ENCODE measurements at places on chromosomes 7 and 10.

- no peak for DNase-seq
Measured at GRCh38 chr7:41617987-41618386, 84.9 kb downstream of the INHBA start.

GRCh38 chr10:14478604-14479003, 147.9 kb upstream of the FRMD4A start:
- DNase-seq, result no peak

GRCh38 chr10:5606864-5607263, 59.5 kb downstream of the ASB13 start:
- DNase-seq, result no peak

DNA sequence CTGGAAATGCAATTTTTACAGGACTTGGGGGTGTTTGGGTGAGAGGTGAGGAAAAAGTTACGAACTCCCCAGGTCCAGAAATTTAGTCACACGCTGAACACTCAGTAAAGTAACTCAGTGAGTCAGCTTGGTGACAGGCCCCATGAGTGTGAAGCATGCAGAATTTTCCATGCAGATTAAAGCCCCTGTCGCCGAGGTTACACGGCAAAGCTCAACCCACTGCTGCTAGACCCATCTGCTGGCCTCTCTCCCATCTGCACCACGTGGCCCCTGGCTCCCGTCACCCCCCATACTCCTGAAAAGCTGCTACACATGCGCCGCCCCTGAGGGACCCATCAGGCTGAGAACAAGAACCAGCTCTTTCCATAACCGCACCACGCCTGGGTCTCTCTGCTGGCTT, 7.0 kb upstream of the MMP21 start:
- no peak for DNase-seq

GRCh38 chr7:975702-976473, 539 bp upstream of the COX19 start:
- DNase-seq, result no peak

DNA sequence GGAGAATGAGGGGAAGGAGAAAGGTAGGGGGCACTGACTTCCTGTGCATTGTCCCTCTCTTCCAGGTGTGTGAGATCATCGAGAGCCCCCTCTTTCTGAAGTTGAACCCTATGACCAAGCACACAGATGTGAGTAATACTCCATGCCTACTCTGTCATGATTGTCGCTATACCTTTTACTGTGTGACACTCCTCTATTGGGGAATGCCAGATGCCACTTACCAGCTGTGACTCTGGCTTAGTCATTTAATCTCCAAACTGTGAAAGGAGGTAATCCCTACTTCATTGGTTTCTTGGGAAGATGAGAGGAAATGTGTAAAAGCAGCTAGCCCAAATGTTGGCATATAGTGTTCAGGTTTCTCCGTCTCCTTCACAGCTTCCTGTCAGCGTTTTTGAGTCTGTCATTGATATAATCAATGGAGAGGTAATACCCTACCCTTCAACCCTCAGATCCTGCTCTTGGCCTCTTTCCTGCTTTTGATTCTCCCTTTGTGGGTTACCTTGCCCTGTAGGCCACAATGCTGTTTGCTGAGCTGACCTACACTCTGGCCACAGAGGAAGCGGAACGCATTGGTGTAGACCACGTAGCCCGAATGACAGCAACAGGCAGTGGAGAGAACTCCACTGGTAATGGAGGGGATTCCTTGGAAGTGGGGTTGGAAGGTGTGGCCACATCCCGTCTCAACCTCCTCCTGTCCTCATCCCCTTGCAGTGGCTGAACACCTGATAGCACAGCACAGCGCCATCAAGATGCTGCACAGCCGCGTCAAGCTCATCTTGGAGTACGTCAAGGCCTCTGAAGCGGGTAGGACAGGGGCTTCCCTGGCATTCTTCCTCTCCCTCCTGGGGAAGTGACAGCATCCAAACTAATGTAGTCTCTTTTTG, 2.0 kb downstream of the COPS6 start:
- DNase-seq, result no peak

GRCh38 chr7:133056370-133057238, 25.3 kb downstream of the CHCHD3 start:
- no peak for DNase-seq

DNA sequence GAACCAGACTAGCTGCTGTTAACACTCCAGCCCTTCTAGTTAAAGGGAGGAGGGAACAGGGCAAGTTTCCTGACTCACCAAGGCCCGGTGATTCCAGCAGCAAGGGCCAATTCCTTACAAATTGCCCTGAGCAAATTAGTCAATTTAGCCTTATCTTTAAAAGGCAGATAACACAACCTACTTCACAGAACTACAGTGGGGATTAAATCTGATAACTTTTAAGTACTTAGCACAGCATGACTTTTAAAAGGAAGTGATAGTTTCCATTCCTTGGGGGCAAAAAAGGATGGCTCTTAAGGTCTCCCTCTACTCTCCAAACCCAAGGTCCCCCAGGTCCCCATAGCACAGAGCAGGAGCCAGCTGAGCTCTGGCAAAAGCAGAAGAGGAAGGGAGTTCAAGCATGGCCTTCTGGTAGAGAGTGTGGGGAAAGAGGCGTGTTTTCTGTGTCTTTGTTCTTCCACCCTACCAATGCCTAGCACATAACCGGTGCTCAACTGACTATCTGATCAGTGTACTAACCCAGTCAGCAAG, 4.0 kb downstream of the CDCA7L start:
- DNase-seq, result no peak

DNA sequence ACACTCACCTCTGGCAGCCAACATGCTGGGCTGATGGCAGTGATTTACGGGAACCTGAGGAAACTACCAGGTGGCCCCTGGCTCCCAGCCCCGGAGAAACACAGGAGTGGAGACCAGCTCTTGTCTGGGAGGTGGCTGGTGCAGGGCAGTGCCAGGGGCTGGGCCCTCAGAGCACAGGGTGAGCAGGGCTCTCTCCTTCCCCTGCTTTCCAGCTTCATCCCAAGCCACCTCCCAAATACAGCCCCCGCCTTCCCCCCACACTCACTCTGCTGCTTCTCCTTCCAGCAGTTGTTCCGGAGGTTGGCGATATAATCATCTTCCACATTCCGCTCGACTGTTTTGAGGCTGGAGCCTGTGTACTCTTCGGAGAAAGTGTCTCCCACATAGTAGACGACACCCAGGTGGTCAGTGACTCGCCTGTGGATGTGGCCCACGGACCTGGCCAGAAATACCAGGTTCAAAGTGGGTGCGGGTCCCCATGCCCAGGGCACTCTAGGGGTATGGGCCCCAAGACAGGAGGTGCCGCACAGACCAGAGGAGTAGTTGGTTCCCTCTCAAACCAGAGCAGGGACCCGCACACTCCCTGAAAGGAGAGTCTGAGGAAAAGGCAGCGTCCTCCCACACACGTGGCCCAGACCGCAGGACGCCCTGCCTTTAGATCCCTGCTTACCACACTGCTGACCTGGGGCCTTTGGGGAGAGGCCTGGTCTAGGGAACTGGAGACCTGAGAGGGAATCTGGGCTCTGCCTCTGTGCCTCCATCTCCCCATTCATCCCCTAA, 18.3 kb downstream of the DNAJB12 start:
- no peak for DNase-seq

GRCh38 chr10:75717126-75717916, 285.9 kb downstream of the LRMDA start:
- DNase-seq, result no peak

GRCh38 chr7:44275957-44276570, 49.3 kb downstream of the CAMK2B start:
- DNase-seq, result no peak

GRCh38 chr10:84415539-84416244, 87.3 kb downstream of the CCSER2 start:
- DNase-seq, result no peak

DNA sequence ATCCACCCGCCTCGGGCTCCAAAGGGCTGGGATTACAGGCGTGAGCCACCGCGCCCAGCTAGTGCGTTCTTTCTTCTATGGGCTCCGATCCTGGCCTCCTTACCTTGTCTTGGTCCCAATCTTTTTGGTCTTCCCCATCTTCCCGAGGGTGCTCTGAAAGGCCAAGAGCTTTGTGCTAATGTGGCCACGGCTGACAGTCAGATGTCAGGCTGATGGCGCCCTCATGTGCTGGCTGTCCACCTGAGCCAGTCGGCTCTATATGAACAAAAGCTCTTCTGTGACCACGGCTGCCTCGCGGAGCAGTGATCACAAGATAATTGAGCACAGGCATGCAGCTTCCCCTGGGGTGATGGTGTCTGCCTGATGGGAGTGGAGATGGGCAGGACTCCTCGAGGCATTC, 11.0 kb upstream of the AHCYL2 start:
- no peak for DNase-seq

GRCh38 chr10:22992621-22993020, 64.8 kb downstream of the ARMC3 start:
- no peak for DNase-seq

GRCh38 chr10:80489371-80490112, 35.4 kb downstream of the TSPAN14 start:
- DNase-seq, result no peak

DNA sequence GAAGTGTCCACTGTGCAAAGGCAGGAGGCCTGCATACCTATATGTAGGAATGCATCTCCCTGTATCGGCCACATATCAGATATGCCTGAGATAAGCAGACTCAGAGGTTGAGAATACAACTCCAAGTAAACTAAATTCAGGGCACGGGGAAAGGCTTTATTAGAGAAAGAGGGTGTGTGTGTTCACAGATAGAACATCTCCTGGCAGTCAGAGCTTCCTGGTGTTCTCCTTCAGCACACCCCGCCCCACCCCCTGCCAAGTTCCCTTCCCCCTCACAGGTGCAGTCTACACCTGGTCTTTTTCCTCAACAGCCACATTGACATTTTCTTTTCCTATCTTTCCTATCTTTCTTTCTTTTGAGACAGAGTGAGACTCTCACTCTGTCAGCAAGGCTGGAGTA, 17.1 kb downstream of the GBX1 start:
- DNase-seq, result no peak

GRCh38 chr10:97490592-97490991, 7.6 kb downstream of the MMS19 start:
- no peak for DNase-seq

DNA sequence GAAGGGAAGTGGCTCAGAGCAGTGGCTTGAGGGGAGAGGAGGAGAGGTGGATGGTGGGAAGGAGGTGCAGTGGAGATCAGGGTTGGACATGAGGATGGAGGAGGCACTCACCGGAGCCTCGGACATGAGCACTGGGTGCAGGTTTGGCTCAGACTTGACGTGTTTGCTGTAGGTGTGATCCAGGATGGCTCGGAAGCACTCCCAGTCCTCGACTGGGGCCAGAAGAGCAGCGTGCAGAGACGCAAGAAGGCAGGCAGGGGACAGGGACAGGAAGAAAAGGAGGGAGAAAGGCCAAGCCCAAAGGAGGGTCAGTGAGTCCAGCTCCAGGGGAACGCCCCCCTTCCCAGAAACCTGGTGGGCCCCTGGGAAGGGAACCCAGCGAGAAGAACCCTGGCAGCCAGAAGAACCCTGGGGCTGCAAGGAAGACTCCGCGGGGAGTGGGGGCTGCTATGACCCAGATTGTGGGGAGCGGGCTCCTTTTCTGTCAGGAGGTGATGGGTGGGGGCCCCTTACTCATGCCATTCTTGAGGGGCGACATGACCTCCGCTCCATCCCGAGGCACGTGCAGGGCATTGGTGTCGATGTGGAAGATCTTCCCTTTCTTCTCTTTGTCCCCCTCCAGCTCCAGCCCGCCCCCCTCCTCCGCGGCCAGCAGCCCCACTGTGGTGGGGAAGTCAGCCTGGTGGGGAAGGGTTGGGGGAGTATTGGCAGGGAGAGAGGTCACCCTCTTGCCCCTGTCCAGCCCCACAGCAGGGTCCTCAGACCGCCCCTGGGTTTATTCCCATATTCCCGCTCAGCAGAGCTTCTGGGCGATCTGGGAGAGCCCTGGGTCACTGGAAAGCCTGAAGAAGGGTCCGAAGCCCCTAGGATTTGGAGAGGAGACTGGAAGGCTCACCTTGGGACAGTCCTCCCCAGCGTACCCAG, 1.1 kb downstream of the ACTL6B start:
- DNase-seq, result no peak

DNA sequence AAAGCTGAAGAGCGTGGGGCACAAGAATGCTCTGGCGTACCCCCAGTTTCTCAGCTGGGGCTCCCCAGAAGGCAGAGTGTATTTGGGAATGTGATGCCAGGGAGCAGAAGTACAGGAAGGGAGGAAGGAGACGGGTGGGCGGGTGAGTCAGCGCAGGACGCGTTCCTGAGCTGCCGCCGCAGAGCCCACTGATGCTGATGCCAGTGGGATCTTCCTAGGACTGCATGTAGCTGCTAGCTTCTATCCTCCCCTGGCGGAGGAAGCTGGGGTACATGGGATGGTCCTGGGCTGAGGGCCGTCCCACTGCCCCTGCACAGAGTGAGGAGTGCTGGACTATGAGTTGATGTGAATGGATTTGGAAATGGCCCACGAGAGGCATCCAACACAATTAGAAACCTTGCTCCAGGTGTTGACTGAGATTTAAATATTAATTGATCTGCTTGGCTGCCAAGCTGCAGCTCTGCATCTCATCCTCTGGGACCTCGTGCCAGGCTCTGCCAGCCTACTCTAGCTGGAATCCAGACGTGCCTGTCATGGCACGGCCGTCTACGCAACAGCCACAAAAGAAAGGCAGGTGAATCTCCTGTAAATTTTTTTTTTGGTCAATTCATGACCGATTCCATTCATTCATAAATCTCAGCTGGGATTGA, 66.2 kb upstream of the RHEB start:
- no peak for DNase-seq

GRCh38 chr7:30563326-30563942, 31.2 kb upstream of the GARS1 start:
- DNase-seq, result no peak

DNA sequence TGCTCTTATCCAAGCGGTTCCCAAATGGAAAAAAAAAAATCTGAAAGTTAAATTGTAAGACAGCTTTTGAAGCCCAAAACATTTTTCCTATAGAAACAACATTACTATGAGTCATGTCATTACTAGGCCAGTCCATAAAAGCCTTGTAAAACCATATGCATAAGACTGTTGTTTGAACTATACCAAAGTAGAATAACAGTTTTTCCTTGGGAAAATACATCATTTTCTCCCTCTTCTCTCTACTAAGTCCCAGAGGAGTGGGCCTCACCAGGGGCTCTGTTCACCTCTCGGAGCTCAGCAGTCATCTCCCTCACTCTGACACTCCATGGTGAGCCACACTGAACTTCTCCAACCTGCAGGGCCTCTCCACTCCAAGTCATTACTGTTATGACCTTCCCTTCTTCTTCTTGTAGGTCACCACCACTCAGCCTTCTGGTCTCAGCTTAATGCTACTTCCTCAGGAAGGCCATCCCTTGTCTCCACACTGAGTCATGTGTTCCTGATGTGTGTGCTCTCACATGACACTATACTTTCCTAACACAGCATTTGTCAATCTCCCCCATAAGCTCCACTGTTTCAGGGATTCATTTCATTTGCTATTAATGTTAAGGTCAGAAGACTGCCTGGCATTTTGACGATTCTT, 32.5 kb downstream of the ZNF438 start:
- DNase-seq, result no peak

DNA sequence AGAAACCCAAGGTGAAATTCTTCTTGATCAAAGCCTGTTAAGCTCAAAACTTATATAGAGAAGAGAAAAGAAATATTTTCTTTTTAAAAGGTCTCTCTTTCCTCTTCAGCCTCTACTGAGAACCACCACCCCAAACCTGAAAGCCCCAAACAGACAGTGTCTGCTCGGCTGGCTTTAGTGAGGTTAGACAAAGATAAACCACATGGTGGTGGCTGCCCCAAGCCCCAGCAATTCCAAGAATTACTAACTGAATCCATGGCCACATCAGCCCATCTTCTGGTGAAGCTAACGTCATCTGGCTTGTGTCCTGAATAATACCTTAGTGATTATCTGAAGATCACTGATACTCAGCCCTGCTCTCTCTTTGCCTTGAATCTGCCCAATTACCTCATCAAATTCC, 275.0 kb downstream of the ELMO1 start:
- DNase-seq, result no peak
